Diencephalon (tissue), 1 donor: ENCODE measurements at places on chromosomes 3 and 15. TPM values are rescaled to one million over a fixed set of nuclear protein-coding genes. Genes with fewer than 3 reads are reported as not detected.

SPINT1 gene
- total RNA-seq = 6.9 TPM

TMEM207 gene
- not detected for total RNA-seq

ACKR4 gene
- not detected for total RNA-seq

FAM107A gene
- total RNA-seq = 25.1 TPM
